Esophagus squamous epithelium (tissue), 5 donors: ENCODE measurements at places on chromosomes 1 and 21. TPM values are rescaled to one million over a fixed set of nuclear protein-coding genes. Genes with fewer than 3 reads are reported as not detected.

DNA sequence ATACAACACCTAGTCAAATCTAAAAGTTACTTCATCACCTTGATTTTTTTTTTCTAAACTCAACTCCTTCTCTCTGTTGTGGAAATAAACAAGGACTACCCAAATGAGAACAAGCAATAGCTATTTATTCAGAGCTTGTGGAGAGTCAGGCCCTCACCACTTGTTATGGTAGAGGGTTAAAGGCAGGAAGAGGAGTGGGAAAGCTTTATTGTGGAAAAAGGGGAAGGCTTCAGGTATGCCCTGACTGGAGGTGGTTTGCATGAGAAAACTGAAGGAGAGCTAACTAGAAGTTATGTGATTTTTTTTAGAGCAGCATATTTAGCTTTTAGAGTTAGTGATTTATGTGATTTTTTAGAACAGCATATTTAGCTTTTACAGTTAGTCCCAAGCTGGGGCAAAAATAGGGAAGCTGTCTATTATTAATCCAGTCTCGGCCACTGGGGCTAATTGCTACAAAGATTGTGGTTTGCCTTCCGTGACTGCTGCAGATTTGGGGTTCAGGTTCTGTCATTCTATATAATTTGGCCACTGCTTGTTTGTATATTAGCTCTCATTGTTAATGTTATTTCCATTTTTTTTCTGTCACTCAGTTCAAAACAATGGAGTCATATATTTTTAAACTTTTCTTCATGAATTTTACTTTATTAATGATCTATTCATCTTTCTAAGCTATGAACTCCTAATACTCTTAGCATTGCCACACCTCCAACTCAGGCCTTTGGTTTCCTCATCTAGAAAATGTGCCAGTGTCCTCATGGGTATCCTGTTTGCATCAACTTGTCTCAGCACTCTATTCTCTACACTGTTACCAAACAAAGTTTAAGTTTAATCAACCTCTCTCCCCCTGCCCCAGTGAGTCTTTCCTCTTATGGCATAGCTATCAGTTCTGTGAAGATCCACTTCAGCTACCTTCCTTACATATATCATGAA is 713.0 kb downstream of the BRINP3 start:
- no peaks in the 10 kb centered on the region for H3K27me3 ChIP-seq
- no peak for DNase-seq
- H3K4me1 ChIP-seq = no peaks in the 10 kb centered on the region
- no peak overlapping the region for H3K4me3 ChIP-seq
- no peak overlapping the region for H3K27ac ChIP-seq

The SMIM1 gene
- total RNA-seq = not detected

DNA sequence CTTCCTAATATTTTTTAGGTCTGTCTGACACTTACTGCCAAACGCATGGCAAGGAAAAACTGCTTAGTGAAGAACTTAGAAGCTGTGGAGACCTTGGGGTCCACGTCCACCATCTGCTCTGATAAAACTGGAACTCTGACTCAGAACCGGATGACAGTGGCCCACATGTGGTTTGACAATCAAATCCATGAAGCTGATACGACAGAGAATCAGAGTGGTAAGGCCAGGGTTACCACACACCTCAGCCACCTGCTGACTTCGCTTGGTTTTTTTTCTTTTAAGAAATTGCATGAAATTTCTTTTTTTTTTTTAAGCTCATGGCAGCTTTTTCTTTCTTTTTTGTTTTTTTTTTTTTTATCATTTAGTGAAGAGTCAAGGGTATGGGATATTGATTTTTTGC is 17.2 kb downstream of the ATP1A1 start:
- H3K27ac ChIP-seq = no peak overlapping the region
- H3K36me3 ChIP-seq = peaks cover 100% of the 10 kb centered on the region
- no peak overlapping the region for H3K4me3 ChIP-seq
- DNase-seq = no peak

GRCh38 chr21:42278451-42279149 is 36.6 kb downstream of the TFF3 start:
- H3K4me3 ChIP-seq = no peak overlapping the region
- H3K4me1 ChIP-seq = no peaks in the 10 kb centered on the region
- H3K27me3 ChIP-seq = no peaks in the 10 kb centered on the region
- H3K27ac ChIP-seq = no peak overlapping the region

DNA sequence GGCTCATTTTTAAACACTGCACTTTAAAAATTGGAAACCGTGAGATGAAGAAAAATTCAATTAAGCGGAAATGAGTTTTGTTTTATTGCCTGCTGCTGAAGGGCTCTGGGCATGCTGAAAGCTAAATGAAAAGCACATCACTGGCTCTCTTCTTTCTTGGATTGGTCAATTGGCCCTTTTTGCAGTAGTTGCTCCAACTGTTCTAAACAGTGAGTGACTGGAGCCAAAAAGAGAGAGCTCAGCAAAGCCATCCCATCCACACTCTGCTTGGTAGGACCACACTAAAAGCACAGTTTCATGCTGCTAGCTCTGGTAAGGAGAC is 48.1 kb downstream of the LHX4 start:
- peaks cover 69% of the 10 kb centered on the region for H3K36me3 ChIP-seq
- H3K27me3 ChIP-seq = no peaks in the 10 kb centered on the region
- no peak for DNase-seq
- H3K4me3 ChIP-seq = no peak overlapping the region
- no peaks in the 10 kb centered on the region for H3K4me1 ChIP-seq

DNA sequence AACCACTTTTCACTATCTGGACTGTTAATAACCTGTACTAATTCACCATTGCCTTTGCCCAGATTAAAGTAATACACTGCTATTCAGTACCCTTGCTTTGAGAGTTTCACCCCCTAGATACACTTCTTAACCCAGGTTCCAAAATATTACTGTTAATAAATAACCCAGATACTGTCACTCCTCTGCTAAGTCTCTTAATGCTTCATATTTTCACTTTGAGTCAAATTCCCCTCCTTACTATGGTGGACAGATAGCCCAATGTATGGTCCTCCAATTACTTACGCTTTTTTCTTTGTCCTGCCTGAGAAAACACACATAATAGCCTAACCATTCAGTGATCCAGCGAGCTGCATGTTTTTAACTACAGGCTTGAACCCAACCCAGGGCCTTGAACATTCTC is 152.5 kb downstream of the NEGR1 start:
- no peak overlapping the region for H3K4me3 ChIP-seq
- H3K27ac ChIP-seq = no peak overlapping the region
- H3K36me3 ChIP-seq = no peaks in the 10 kb centered on the region
- DNase-seq = no peak
- no peaks in the 10 kb centered on the region for H3K27me3 ChIP-seq

DNA sequence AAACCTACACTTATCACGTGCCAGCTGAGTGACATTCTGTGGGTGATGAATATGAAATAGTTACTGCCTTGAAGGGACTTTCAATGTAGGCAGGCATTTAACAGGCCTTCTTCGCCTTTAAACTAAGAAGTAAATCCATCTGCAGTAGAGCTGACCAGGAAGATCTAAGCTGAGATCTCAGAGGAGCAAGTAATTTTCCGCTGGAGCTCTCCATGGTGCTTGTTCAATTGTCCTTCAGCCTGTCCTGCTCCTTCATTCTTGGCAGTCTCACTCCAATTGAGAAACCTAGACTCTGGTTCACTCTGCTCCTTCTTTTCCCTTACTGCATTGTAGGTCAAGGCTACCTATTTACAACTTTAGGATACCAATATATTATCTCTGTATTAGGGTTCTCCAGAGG is 183.5 kb downstream of the HMCN1 start:
- H3K36me3 ChIP-seq = no peaks in the 10 kb centered on the region
- H3K4me3 ChIP-seq = no peak overlapping the region
- H3K27ac ChIP-seq = no peak overlapping the region
- no peaks in the 10 kb centered on the region for H3K27me3 ChIP-seq

DNA sequence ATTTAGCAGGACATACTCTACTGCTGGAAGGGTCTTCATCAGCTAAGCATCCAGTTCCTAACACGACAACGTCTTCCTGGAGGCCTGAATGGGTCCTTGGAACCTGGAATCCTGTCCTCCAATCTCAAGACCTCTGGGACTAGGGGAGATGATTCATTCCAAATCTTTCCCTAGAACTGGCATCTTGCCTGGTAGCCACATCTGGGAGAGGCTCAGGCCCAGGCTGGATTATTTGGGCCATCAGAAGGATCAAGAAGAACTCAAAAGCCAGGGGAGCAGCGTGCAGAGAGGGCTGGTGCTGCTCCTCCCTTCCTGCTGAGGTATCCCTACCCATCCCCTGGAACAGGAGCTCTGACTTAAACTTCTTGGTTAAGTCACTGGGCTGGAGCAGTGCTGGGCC is 2.8 kb upstream of the PHLDA3 start:
- peak overlapping the region; percentile 55 for H3K27ac ChIP-seq
- DNase-seq = no peak
- H3K36me3 ChIP-seq = no peaks in the 10 kb centered on the region

- no peak overlapping the region for H3K27ac ChIP-seq
- no peak for DNase-seq
- no peaks in the 10 kb centered on the region for H3K36me3 ChIP-seq
- no peaks in the 10 kb centered on the region for H3K4me1 ChIP-seq
Observed at GRCh38 chr1:76010802-76011201, 63.7 kb upstream of the ST6GALNAC3 start.

DNA sequence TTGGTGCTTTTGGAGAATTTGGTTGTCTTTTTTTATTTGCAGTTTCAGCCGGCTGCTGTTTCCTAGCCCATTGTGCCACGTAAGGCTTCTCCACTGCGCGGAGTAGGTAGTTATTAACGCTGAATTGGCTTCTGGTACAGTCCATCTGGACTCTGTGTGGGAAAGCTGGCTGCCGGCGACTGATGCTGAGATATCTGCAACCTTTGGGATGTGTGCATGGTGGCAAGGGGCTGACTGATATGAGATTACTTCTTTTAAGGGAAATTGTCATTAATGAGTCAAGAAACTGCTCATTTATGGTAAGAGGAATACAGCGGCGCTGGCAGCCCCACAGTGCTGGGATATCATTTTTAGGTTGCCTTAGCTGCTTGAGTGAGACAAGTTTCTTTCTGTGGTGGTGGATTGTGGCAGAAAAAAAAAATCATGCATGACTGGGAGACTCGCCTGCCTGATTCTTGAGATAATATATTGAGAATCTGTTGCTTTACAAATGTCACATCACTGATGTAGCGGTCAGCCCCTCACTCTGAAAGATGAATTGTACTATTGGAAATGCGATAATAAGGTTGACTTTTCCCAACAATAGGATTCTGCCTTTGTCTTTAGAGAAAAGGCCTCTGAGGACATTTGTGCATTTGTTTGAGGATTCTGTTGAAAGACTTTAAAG is 2.5 kb upstream of the ELAVL4 start:
- H3K27me3 ChIP-seq = no peaks in the 10 kb centered on the region
- H3K4me3 ChIP-seq = no peak overlapping the region
- H3K27ac ChIP-seq = no peak overlapping the region
- H3K4me1 ChIP-seq = peaks cover 5% of the 10 kb centered on the region
- DNase-seq = no peak
